ENCODE measurements at places on chromosomes 2 and 18.

- DNase-seq, result no peak
Observed at GRCh38 chr2:110669079-110669478, 8.8 kb downstream of the BUB1 start.

- DNase-seq, result no peak
Observed at GRCh38 chr18:34576622-34577021, 133.5 kb upstream of the DTNA start.

GRCh38 chr18:31723990-31724711, 36.5 kb downstream of the SLC25A52 start:
- DNase-seq, result no peak

DNA sequence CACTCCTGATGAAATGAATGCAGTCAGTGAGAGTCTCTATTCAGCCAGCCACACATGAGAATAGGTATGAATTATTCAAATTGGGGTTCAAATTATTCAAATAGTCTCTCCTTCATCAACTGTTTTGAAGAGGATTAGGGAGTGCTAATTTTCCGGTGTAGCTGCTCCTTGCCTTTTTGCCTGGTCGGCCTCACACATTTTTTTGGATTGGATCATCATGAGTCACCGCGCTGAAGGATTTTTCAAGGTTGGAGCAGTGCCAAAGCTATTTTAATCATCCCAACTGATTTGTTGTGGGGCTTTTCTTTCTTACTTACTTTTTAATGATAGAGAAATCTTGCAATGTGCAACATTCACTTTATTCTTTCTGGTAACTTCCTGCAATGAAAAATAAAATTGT, 2.4 kb upstream of the DTNA start:
- DNase-seq, result no peak

DNA sequence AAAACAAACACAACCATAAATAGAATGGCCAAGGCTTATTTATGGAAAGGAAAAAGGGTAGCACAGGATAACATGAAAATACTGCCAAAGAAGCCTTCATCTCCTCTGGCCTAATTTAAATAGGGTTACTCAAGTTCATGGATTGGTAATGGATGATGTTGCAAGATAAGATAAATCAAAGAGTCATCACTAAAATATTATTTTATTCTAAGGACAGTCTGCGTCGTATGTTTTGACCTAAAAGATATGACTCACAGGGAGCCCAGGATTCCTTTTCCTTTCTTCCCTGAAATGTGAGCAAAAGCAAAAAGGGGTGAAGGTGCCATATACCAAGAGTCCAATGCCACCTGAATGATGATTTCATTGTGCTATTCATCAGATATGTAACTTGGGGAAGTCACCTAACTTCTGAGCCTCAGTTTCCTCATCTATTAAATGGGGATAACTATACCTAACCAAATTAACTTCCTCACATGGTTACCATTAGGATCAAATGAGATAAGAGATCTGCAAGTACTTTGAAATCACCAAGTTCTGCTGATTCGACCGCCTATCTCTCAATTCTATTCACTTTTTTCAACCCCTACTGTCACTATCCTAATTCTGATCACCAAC, 137.7 kb downstream of the THADA start:
- no peak for DNase-seq

GRCh38 chr2:212364112-212364985, 174.3 kb downstream of the ERBB4 start:
- no peak for DNase-seq

GRCh38 chr18:12098374-12098773, 4.7 kb downstream of the ANKRD62 start:
- peak; percentile 67 for DNase-seq

DNA sequence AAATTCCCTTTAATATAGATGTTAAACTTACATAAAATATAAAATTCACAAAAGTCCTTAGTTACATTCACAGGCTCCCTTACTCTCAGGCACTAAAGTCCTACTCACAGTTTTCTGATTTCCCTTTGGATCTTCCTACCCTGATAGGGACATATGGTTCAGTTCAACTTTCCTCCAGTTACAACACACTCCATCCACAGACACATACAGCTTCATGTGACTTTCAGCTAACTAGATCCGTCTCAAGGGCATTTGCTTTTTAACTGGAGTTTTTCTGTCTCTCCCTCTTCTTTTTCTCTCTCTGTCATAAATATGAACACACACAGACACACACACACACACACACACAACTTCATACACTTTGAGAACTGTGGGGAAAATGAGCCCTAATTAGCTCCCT, 419.2 kb downstream of the LRP1B start:
- no peak for DNase-seq

- DNase-seq, result no peak
Observed at GRCh38 chr2:239671471-239671870, 270.7 kb upstream of the HDAC4 start.

- no peak for DNase-seq
Observed at GRCh38 chr2:54318821-54319220, 62.8 kb upstream of the TSPYL6 start.

- no peak for DNase-seq
Observed at GRCh38 chr2:32264422-32265105, at the start of gene NLRC4. Gene NLRC4, minus strand, starts transcription at chr2:32264886. Its CDS starts 8,111 bp downstream, at chr2:32256775.

- no peak for DNase-seq
Observed at GRCh38 chr2:19865151-19865550, 36.6 kb downstream of the TTC32 start.

- DNase-seq, result no peak
Observed at GRCh38 chr18:10060469-10060782, 146.6 kb downstream of the VAPA start.

DNA sequence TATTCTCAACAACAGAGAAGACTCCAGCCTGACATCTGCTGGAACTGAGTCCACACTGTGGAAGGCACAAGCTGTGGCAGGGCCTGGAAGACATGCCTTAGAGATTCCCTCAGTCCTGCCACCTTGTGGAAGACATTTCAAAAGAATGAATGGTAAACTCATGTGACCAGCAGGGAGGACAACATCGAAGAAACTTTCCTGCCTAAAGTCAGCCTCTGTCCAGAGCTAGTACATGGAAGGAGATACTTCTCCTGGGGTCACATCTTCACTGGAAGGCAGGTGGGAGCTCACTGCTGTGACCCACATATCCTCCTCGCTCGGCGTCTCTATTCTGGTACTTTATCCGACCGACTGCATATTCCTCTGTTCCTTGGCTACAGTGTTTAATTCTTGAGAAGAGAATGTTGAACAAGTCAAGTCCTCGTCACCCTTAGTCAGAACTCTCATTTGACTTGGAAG, 59.5 kb downstream of the PUM2 start:
- DNase-seq, result no peak

GRCh38 chr2:220915092-220915623, 656.9 kb downstream of the EPHA4 start:
- no peak for DNase-seq

DNA sequence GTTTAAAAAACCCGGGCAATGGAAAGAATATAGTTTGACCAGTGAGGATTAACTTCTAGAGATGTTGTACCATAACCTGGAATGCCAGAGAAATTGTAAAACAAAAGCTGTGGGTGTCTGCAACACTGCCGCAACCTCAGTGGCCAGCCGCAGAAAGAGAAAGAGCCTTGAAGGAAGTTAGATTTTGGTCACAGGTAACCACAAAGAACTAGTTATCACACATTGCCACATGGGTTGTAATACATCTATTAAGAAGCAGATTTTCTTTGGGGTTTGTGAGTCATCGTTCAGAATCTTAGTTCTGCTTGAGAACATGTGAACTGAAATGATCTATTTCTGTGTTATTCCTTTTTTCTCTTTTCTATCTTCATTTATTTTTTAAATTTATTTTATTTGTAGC, 222.9 kb upstream of the AGAP1 start:
- peak; percentile 41 for DNase-seq

All from stimulated activated effector memory CD8-positive, alpha-beta T cell treated with anti-CD3 and anti-CD28 coated beads, Interleukin-12 subunit alpha, Interleukin-12 subunit beta, amount 100 ng/mL, for 72 hours (primary cell).